ENCODE measurements at places on chromosomes 16 and 17.
A peak's percentile ranks its signal among the peaks of the same experiment; 100 is the strongest.

DNA sequence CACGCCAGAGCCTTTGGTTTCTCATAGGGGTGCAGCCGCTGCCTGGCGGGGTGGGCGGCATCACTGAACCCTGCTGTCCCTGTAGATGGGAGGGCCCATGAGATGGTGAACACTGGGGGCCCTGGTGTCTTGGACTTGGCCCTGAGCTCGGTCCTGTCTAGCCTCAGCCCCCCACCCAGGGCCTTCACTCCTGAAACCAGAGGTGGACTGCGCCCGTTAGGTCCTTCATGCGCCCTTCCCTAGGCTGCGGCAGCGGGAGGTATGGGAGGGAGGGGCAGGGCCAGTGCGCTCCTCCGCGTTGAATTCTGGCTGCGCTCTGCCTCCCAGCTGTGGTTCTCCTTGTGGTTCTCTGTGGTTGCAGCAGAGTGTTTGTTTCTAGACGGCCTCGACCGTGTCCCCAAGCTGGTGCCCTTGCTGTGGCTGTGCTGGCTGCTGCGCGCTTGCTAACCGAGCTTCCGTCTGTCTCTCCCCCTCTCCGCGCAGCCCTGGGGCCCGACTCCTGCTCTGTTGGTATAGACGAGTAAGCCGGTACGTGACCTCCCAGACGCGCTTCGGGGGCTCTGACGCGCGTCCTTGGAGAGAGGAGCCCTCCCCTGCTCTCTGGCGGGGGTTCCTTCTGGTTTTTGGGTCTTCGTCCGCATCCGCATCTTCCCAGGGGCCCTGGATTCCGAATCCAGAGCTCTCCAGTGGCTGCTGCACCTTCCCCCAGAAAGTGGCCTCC is 7.4 kb upstream of the NUDT16L1 start:
- no peak for DNase-seq

- DNase-seq = peak; percentile 13
Measured at GRCh38 chr17:15436473-15437302, 30.7 kb downstream of the CDRT4 start.

GRCh38 chr16:3098459-3099394 is at the start of gene ZSCAN10:
Gene ZSCAN10 (minus strand): TSS chr16:3099294. CDS start chr16:3092937, 6,357 bp downstream.
- DNase-seq = no peak

DNA sequence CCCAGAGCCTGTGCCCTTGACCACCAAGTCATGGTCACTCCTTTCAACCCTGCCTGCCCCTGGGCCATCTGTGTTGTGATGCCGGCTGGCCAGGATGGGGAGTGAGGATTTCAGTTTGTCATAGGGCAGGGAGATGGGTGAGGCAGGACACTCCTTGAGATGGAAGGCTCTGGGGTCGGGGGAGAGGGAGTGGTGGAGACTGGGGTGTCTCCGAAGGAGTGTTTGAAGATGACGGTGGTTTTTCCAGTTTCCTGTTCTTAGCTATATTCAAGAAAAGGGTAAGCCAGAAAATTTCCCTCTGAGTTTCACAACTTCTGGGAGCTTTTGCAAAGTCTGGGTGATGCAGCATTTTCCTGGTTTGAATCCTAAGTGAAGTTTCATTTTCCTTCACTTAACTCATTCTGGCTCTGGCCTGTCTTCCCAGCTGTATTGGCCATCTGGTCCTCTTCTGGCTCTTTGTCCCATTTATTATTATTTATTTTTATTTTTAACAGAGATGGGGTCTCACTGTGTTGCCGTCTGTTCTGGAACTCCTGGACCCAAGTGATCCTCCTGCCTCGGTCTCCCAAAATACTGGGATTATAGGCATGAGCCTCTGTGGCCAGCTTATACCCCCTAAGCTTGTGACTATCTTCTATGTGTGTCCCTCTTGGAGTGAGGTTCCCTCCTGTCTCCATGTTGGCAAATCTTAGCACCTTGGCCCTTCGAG is 27.7 kb downstream of the ABCC1 start:
- DNase-seq = no peak

DNA sequence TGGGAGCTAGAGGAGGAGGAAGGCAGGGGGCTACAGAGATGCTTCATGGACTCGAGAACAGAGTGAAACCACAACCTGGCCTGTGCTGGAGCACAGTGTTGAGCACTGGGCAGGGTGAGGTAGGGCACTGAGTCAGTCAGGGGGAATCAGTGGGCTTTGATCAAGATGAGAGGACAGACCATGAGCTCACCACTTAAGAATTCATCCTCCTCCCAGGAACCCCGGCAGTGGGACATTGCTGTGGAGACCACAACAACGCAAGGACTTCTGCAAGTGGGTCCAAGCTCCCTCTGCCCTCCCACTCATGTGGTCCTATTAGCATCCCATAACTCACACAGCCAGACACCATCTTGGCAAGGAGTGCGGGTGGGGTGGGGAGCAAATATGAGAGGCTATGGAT is 1.7 kb upstream of the CES5A start:
- no peak for DNase-seq

DNA sequence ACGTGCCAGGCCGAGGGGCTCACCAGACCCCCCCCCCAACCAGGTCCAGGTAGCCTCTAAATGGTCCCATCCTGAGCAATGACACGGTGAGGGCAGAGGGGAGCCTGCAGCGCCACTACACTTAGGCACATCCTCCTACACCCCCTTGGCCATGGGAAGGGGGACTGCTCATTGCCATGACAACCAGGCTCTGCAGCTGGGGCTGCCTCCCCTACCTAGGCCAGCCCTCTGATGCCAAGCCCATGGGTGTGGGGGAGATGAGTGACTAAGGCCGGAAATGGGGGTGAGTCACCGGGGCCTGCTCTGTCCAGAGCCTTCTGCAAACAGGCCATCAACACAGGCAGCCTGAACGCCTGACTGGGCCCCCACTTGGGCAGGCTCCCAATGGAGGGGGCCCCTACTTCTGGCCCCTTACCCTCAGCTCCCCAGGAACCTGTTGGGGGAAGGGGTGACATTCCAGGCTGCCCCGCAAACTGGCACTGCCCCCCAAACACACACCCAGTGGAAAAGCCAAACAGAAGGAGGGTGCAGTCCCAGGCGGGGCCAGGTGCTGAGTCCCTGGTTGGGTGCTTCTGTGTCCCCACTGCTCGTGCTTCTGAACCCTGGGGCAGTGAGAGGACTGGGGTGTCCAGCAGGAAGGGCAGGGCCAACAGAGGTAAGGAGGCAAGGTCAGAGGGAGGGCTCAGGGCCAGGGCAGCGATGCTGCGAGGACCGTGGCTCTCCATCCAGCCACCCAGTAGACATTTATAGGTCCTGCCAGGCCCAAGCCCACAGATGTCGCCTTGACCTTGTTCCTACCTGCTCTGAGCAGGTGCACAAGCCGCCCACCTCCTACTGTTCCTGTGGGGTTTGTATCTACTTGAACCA is 8.2 kb downstream of the PLCD3 start:
- DNase-seq = no peak

- no peak for DNase-seq
Measured at GRCh38 chr16:70470927-70471341, 16.5 kb downstream of the FCSK start.

- DNase-seq = no peak
Measured at GRCh38 chr16:83698964-83699363, 108.8 kb upstream of the HSBP1 start.

DNA sequence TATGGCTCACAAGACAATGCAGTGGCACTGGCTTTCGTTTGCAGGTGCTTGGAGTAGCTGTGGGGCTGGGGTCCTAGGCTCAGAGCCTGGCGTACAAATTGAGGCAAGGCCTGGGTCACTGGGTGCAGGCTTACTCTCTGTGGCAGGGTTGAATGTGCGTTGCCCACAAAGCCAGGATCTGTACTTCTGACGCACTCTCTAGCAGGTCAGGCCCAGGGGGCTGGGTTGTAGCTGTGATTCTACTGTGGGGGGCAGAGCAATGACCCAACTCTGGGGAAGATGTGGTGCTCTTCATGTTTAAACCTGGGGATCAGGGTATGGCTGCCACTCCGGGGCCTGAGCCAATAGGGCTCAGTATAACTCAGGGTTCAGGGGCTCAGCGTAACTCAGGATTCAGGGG is 6.4 kb upstream of the PRSS21 start:
- DNase-seq = no peak

GRCh38 chr17:869567-870525 is 87.7 kb downstream of the MRM3 start:
- DNase-seq = no peak

DNA sequence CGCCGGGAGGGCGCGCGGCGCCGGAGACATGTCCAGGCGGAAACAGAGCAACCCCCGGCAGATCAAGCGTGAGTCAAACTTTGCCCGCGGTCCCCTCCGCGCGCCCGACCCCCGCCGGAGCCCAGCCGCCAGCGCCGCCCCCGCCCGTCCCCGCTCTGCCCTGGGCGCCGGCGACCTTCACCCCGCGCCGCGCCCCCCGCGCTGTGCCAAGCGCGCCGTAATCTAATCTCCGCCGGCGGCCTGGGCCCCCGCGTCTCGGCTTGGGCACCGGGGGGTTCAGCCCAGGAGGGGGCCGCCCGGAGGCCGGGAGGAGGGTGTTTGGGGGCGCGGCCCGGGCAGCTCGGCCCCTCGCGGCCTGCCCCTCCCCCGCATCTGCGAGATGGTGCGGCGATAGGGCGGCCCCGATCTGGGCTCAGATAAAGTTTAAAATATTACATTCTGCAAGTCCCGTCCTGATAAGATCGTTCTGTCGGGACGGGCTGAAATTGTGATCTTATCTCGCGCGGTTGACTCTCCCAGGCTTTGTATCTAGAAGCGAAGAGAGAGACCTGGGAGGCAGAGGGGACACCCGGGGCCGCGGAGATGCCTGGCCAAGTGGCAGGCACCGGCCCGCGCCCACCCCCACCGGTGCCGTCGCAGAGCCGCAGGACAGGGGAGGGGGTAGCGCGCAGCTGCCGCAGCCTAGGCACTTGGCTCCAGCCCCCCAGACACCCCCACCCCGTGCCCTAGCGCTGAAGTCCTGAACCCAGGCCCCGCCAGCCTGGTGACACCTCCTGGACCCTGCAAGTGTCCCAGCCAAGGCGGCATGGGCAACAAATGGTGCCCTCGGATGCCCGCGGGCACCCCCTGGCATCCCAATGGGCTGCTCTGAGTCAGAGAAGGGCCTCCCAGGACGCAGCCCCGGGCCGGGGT is 787 bp downstream of the ZFPM1 start:
- no peak for DNase-seq

GRCh38 chr17:16491703-16492612 is at the start of gene LRRC75A:
Gene LRRC75A (minus strand): TSS chr17:16492193. CDS start chr17:16491990, 203 bp downstream.
- DNase-seq = peak; percentile 19

DNA sequence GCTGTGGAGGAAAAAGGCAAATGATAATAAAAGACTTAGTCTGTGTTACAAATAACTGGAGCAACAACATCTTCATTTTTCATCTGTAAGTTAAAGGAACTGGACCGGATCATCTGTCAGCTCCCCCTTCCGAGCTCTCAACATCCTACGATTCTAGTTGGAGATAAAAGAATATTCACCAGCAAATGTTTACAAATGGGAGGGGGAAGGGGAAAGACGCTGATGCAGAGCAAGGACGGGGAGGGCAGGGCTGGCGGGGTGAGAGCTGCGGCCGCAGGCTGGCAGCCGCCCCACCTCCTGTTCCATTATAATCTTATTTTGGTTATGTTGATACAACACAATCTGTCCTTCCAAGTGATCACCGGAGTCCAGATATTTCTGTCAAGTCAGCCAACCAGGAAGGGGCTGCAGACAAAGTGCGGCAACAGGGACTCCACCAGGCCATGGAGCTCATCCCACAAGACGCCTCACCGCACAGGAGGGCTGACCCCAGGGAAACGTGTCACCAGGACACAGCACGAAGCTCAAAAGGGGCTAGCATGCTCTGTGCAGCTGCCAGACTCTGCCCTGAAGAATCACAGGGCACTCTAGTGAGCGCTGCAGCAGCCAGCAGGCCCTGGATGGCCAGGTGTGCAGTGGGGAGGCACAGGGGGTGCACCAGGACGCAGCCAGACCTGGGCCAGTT is 19.7 kb downstream of the FBXO31 start:
- no peak for DNase-seq

- no peak for DNase-seq
Measured at GRCh38 chr16:11213373-11213772, 42.6 kb downstream of the SOCS1 start.

- DNase-seq = no peak
Measured at GRCh38 chr17:2380950-2381649, 19.8 kb downstream of the MNT start.

DNA sequence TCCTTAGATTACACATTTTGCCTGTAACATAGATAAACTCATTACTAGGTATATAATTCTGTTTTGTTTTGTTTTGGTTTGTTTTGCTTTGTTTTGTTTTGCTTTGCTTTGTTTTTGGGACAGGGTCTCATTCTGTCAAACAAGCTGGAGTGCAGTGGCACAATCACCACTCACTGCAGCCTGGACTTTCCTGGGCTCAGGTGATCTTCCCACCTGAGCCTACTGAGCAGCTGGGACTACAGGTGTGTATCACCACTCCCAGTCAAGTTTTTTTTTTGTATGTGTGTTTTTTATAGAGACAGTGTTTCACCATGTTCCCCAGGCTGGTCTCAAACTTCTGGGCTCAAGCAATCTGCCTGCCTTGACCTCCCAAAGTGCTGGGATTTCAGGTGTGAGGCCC is 1.3 kb upstream of the CCL4L2 start:
- no peak for DNase-seq

DNA sequence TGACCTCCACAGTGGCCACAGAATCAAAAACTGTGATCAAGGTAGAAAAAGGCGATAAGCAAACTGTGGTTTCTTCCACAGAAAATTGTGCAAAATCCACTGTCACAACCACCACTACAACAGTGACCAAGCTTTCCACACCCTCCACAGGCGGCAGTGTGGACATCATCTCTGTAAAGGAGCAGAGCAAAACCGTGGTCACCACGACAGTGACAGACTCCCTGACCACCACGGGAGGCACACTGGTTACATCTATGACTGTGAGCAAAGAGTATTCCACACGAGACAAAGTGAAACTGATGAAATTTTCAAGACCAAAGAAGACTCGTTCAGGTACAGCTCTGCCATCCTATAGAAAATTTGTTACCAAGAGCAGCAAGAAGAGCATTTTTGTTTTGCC is 83.6 kb downstream of the C17orf58 start:
- peak; percentile 19 for DNase-seq

DNA sequence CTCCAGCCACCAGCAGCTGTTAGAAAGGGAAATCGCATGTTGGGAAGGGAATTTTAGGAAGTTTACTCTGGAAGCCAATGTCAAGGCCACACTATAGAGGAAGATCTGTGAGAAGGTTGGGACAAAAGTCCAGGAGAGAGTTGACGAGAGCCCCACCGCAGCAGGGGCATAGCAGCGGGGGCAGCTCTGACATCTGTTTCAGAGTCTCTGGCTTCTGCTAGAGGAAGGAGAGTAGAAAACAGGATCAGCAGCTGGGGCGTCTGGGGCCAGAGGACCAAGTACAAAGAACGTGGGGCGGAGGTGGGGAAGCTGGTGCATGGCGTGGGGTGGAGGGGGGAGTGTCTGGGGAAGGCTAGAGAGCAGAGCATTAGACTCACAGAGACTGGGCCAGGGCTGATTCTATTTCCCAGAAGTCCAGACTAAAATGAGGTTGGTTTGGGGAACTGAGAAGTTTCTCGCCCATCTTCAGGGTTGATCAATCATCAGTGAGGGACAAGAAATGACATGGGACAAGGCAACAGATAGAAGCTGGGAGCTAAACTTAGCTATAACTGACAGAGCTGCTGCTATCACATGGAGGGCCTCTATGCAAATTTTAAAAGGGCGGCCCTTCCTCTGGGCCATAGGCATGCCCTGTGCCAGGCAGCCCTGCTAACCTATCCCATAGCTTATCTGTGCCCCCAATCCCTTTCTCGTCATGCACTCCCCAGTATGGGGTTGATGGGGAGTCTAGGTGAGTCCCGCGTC is 1.2 kb downstream of the RABEP2 start:
- DNase-seq = no peak

- peak; percentile 51 for DNase-seq
Measured at GRCh38 chr16:12067714-12068401, 91.3 kb downstream of the SNX29 start.

- DNase-seq = no peak
Measured at GRCh38 chr16:259226-259625, 16.5 kb downstream of the RGS11 start.

- peak; percentile 10 for DNase-seq
Measured at GRCh38 chr16:27639561-27640276, 89.8 kb downstream of the KATNIP start.

Measured in stimulated activated CD4-positive, alpha-beta T cell treated with anti-CD3 and anti-CD28 coated beads, Interleukin-1b, Interleukin-23, amount 100 ng/mL, for 48 hours (primary cell).